ENCODE measurements at places on chromosomes 11 and 22.
A peak's percentile ranks its signal among the peaks of the same experiment; 100 is the strongest.

- no peak for DNase-seq
These were observed 1359.3 kb downstream of the LRRC4C start for GRCh38 chr11:40100162-40100553.

DNA sequence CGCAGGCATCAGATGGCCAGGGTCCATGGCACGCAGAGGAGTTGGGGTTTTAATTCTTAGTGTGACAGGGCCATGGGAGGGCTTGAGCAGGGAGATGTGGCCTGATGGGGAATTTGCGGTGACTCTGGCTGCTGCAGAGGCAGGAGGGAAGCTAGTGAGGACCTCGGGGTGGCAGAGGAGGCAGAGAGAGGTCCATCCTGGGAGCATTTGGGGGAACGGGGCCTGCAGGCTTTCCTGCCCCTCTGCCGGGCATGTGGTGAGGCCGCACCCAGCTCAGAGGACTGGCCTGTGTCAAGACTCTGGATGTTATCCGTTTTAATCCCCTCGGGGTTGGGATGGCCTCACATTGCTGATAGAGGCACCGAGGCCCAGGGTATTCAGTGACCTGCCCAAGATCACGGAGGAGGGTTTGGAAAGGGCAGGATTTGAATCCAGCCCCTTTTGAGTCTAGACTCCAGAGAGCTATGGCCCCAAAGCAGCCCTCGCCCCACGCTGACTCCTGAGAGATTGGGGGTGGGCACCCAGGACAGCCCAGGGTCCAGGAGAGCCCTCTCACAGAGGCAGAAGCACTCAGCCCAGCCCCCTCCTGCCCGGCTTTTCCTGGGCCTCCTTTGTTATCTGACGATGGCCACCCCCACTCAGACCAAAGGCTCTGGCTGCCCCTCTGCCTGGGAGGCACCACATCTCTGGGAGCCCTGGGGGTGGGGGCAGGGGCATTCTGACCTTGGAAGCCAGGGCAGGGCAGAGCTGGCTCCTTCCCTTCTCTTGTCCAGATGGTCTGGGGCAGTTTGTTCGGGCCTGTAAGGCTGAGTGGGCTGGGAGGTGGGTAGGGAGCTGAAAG, 13.9 kb downstream of the MGAT3 start:
- no peak for DNase-seq

GRCh38 chr11:73902303-73902702, 25.5 kb downstream of the PAAF1 start:
- no peak for DNase-seq

- no peak for DNase-seq
These were observed 74.3 kb downstream of the ACER3 start for GRCh38 chr11:76935042-76935441.

GRCh38 chr22:46112405-46112804, 37.9 kb upstream of the PPARA start:
- no peak for DNase-seq

- DNase-seq: peak; percentile 71
These were observed 13.4 kb downstream of the SYT7 start for GRCh38 chr11:61567286-61568061.

- peak; percentile 77 for DNase-seq
These were observed 20.3 kb downstream of the CLPB start for GRCh38 chr11:72413914-72414628.

DNA sequence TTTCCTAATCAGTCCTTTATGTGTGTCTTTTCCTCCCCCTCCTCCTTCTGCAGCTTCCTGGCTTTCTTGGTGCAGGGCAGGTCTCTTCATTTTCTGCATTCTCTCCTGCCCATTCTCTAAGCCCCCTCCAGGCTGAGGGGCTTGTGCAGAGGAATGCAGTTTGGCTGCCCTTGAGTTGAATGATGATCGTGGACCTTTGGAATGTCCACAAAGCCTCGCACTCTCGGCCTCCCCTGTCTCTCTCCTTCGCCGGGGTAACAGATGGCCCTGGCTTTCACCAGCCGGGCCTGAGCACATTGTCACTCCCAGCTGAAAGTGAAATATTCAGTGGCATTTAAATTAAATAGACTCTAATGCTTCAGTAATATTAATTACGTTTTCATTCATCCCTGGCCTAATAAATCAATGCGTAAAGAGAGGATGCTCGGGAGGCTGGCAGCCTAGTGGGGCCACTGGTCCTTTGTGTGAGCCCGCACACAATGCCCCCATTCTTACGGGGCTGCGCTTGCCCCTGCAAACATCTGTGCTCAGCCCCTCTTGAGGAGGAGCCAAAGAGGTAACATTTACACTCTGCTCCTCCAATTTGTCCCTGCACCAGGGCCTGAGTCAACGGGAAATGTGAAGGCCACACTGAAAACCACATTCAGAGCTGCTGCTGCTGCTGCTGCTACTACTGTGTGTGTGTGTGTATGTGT, 64.9 kb upstream of the PAX6 start:
- DNase-seq: no peak

- no peak for DNase-seq
These were observed 139.2 kb downstream of the MAML2 start for GRCh38 chr11:96203567-96204365.

GRCh38 chr11:3952715-3953114, 97.3 kb downstream of the STIM1 start:
- no peak for DNase-seq

GRCh38 chr11:12079726-12080556, 30.4 kb upstream of the MICAL2 start:
- DNase-seq: peak; percentile 99

GRCh38 chr22:47377926-47378560, 615.6 kb downstream of the TBC1D22A start:
- no peak for DNase-seq

DNA sequence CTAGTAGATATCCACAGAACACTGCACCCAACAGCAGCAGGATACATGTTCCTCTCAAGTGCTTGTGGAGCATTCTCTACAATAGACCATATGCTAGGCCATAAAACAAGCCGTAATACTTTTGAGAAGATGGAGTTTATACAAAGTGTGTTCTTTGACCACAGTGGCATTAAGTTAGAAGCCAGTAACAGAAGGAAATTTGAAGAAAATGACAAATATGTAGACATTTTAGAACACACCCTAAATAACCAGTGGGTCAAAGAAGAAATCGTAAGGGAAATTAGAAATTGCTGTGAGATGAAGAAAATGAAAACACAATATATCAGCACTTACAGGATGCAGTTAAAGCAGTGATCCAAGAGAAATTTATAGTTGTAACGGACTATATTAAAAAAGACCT, 163.4 kb downstream of the TBC1D22A start:
- DNase-seq: no peak

DNA sequence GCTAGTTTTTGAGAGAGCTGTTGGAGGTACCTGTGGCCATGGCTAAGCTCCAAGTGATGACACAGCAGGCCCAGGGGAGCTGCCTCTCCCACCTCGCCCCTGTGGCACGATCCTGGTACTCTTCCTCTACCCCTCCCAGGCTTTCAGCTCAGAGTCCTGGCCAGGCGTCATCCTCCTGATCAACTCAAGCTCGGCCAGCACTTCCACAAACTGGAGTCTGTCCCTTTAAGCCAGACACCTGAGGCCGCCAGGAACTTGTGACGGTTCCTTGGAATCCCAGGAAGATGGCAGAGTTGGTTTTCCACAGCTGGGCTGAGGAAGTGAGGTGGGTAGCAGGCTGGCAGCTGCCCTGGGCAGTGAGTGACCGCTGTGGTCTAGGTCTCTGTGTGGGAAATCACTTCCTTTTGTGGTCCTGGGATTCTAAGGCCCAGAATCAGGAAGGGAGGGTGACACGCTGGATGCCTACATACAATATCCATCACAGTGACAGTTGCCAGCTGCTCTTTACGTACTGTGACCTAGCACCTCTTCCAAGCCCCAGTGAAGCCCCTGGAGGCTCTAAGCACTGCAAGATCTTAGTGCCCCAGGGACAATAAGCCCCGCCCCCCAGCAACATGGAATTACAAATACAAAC, 3.2 kb upstream of the CST6 start:
- no peak for DNase-seq

- DNase-seq: no peak
These were observed 53.8 kb upstream of the PRSS23 start for GRCh38 chr11:86746514-86746913.

GRCh38 chr11:2432628-2433071, 11.7 kb downstream of the TRPM5 start:
- no peak for DNase-seq

GRCh38 chr11:78208257-78209165, 19.8 kb downstream of the USP35 start:
- no peak for DNase-seq

- DNase-seq: peak; percentile 92
These were observed 42.8 kb downstream of the PACS1 start for GRCh38 chr11:66112601-66113499.

DNA sequence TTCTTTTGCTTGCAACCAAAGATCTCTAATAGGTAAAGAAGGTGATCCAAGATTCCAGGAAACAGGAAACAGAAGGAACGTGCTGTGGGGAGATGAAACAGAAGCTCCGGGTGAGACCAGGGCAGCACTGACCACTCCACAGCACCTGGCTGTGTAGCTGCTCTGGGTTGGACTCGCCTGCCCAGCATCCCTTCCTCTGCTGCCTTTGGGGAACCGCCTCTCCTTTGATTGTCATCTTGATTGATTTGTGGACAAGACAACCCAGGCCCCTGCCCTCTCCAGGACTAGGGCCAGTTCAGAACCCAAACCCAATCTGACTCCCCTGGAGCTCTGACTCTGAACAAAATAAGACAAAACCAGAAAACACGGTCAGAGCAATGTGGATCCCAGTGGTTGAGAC, 14.7 kb upstream of the APOBEC3A start:
- no peak for DNase-seq

GRCh38 chr22:43831561-43832392, 19.7 kb upstream of the EFCAB6 start:
- DNase-seq: no peak

GRCh38 chr11:118908901-118909618, 16.7 kb downstream of the BCL9L start:
- peak; percentile 93 for DNase-seq

GRCh38 chr11:66133216-66133775, 63.2 kb downstream of the PACS1 start:
- DNase-seq: no peak

DNA sequence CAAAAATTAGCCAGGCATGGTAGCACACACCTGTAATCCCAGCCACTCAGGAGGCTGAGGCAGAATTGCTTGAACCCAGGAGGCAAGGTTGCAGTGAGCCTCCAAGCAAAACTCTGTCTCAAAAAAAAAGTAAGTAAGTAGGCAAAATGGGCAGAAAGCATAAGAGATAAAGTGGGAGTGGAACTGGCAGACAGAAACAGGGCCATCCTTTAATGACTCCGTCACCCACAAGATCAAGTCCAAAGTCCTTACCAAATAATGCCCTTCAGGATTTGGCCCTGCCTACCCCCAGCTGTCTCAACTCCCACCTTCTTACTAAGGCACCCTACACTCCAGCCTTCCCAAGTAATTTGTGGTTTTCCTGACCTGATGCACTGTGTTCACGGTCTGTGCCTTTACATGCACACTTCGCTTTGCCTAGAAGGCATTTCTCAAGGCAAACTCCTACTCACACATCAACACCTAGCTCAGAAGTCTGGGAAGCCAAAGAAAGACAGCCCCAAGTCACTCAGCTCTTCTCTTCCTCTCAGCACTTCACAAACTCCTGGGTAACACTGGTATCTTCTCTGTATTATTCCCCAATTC, 6.1 kb downstream of the MAPK1 start:
- DNase-seq: no peak

GRCh38 chr22:38213990-38214301, 12.2 kb downstream of the MAFF start:
- DNase-seq: no peak

- DNase-seq: peak; percentile 99
These were observed 32.9 kb downstream of the RBFOX2 start for GRCh38 chr22:35995772-35996171.

DNA sequence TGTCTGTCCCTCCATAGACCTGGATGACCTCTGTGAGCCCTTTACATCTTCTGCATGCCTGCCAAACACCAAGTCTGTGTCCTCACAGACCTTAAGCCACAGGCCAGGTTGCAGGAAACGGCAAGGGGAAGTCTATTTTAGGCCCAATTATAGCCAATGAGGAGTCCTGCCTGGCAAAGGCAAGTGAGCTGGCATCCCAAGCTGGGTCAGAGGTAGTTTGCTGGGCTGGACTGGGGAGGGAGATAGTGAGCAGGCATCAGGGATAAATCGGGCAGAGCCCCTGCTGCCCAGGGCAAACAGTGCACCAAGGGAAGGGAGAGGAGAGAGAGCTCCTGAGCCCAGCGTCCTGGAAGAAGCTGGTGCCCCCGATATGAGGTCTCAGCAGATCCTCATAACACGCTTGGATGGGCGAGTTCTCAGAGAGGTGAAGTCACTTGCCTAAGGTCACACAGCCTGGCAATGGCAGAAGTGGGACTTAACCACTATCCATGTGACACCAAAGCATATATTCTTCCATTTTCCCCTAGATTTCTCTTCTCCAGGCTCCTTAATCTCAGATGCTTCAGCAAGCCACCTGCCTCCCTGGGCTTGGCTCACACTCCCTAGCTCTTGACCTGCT, 3.7 kb upstream of the RELT start:
- no peak for DNase-seq

- DNase-seq: no peak
These were observed 115.0 kb downstream of the GGTLC2 start for GRCh38 chr22:22759371-22759770.

- DNase-seq: no peak
These were observed 5.5 kb upstream of the IFITM10 start for GRCh38 chr11:1755692-1756561.

DNA sequence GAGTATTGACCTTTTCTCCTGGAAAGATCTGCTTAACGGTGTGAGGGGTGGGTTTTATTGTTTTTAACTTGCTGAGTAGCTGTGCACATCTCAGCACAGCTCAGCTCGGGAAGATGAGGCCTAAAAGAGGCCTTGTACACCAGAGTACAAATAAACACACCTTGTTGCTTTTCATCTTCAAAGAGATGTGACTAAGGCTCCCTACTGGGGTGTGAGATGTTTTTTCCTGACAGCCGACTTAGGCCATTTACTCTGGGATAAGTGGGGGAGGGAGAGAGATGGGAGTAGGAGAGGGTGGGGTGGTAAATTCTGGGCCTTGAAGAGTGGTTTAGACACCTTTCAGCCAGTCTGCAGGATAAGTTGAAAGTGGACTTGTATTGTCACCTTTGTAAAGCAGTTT, 2.9 kb downstream of the LDLRAD3 start:
- DNase-seq: no peak

- DNase-seq: peak; percentile 27
These were observed at the start of gene KCNE3 for GRCh38 chr11:74466916-74467885. TSS of gene KCNE3 (minus strand) at chr11:74467549. CDS start at chr11:74457563, 9,986 bp downstream.

- no peak for DNase-seq
These were observed 55.8 kb upstream of the PRODH start for GRCh38 chr22:18991821-18992442.

- DNase-seq: peak; percentile 94
These were observed 2.4 kb upstream of the LRP4 start for GRCh38 chr11:46920755-46921154.

GRCh38 chr11:86453290-86454030, 78.8 kb downstream of the CCDC81 start:
- DNase-seq: no peak
